Stimulated activated CD4-positive, alpha-beta T cell treated with anti-CD3 and anti-CD28 coated beads, Interleukin-2, amount 100 ng/mL, for 4 hours (primary cell): ENCODE measurements at places on chromosomes 11 and 22.

- DNase-seq, result no peak
Observed at GRCh38 chr11:2413742-2414579, 13.4 kb downstream of the TSSC4 start.

GRCh38 chr11:97290464-97291041 lies 900.7 kb downstream of the JRKL start:
- no peak for DNase-seq

- DNase-seq, result no peak
Observed at GRCh38 chr11:76302996-76303395, 77.9 kb downstream of the THAP12 start.

- no peak for DNase-seq
Observed at GRCh38 chr22:23752090-23752691, 1.3 kb upstream of the ZNF70 start.

GRCh38 chr11:64081745-64082442 lies 46.2 kb downstream of the FLRT1 start:
- no peak for DNase-seq

- DNase-seq, result no peak
Observed at GRCh38 chr11:12110714-12111548, 541 bp downstream of the MICAL2 start.

DNA sequence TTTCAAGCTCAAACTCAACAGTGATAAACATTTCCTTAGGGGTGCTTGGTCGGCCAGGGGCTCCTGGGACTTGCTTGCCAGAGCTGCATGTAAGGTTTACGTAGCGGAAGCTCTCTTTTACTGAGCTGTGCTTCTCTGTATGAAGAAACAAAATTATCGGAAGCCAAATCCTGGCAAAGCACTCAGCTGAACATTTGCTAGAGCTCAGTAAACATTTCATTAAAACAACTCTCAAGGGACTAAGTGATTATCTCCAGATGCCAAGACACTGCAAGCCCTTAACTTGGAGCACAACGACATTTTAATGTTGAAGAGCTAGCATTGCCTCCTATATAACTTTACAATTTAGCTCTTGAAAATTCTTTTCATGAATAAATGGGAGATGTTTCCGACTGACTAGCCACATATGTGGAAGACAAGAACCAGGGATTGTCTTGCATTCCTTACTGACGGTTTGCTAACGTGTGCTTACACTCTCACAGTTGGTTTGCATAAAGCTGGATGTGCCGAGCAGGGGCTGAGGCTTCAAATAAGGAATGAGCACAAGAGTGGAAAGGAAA lies 43.4 kb downstream of the SCUBE2 start:
- no peak for DNase-seq

GRCh38 chr11:22930816-22931594 lies 70.7 kb upstream of the CCDC179 start:
- DNase-seq, result no peak

- DNase-seq, result no peak
Observed at GRCh38 chr11:78127403-78127802, 12.0 kb downstream of the ALG8 start.

DNA sequence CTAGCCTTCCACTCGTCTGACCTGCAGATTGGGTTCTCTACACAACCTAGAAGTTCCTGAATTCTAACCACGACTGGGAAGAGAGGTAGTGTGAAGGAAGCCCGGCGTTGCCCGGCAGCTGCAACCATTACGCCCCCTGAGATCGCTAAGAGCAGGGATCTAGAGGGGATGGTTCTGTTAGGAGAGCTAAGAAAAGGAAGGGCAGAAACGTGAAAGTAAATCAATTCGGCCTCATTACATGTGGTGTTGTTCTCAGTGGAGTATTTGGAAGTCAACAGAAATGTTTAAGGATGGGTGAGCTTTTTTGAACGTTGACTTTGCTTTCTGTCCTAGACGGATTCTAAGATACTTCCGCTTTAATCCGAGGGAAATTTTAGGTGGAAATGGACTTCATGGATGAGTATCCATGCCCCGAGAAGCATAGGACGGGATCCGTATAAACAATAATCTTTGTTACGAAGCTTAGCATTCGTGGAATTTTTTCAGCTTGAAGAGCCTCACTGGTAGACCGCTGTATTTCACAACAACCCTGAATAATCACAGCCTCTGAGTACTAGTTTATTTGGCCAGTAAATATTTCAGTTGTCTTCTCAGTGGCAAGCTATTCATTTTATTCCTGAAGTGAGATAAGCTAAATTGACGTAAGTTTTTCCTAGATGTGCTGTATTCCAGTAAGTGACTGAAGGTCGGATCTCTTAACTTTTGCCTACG lies 629 bp downstream of the ATP5MG start:
- DNase-seq, result no peak

- no peak for DNase-seq
Observed at GRCh38 chr22:32682990-32683389, 118.5 kb upstream of the TIMP3 start.

GRCh38 chr11:66115638-66116301 lies 45.7 kb downstream of the PACS1 start:
- no peak for DNase-seq

DNA sequence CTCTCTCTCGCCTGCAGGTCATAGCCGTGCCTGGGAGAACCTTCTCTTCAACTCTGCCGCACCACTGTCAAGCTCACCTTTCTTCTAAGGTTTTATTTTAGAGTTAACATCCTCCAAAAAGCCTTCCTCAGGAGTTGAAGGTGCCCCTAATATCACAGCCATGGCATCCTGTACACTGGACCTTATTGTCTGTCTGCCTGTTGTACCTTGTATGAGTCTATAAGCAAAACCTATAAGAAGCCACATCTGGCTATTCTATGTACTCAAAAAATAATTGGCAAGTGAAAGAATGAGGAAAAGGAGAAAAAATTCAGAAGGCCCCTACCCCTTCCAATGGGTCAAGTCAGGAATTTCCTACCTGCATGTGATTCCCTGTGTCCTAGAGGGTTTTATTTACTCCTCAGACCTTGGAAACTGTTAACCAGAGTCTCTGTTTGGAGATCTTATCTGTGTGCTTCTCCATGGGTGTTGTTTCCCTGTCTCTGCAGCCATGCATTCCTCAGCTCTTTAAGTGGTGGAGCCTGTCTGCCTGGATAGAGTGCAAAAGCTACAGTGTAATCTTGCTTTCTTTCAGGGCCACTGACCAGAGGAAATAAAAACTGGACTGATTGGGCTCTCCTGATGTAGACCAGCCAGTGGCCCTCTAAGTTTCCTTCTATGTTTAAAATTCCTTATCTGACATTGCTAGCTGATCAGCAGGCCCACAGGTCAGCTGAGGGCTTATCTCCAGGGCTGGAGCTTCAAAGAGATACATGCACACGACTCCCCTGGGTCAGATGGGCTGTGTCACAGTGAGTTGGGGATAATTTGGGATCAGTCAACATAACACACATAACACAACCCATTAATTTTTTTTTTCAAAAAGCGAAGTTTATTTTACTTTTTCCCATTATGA lies 37.6 kb upstream of the TMEM135 start:
- no peak for DNase-seq

DNA sequence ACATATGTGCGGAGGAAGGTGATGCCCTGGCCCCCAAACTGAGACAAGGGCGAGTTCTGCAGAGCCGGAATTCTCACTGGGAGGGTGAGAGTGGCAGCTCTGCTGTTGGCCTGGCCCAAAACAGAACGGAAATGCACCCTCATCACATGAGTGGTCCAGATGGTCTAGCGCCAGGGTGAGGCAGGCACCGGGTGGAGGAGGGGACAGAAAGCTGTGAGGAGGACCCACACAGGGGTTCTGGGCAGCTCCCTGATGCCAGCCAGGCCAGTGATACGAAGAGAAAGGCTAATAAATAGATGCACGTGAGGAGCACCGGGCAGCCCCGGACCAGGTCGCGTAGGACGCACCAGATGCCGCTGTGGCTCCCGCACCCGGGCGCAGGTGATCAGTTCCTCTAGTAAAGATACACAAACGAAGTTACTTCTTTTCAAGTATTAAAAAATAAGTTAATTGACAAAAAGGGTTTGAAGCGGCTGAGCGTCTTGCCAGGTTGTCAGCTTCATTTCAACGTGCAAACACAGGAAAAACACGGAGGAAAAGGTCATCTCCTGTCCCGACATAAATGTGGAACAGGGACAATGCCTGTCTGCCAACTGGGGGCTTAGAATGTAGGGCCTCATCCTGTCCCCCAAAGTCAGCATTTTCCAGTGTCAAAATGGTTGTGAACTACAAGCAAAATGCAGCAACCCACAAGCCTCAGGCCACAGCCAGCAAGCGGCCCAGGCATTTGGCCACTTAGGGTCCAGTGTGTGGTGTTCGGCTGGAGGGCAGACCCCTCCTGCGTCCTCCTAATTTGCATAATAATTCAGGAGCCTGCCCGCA lies 15.3 kb upstream of the BID start:
- DNase-seq, result no peak

- DNase-seq, result no peak
Observed at GRCh38 chr22:48712558-48713271, 1115.0 kb downstream of the BRD1 start.

DNA sequence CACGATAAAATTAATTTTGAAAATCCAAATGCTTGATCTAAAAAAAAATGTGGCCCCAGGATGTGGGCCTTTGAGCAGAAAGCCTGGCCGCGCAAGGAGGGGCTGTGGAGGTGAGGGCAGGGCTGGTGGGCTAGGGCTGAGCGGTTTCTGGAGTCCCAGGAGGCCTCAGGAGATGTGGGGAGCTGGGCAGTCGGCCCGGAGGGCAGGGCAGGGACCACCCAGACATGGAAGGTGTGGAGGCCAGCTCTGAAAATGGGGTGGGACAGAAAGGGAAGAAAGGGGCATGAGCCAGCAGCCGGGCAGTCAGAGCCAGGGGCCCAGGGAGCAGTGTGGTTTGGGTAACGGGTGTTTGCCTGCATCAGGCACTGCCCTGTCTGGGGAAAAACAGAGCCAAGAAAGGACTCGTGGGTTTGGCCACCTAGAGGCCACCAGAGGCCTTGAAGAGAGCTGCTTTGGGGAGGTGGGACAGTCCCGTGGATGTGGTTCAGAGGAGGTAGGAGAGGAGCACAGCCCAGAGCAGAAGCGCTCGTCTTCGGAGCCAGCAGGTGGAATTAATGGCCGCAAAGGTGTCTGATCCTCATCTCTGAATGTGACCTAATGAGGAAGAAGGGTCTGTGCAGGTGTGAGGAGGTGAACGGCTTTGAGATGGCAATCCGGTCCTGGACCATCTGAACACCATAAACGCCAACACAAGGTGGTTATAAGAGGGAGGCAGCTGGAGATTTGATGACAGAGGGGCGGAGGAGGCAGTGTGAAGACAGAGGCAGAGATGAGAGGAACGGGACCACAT lies 50.2 kb downstream of the IGF2 start:
- no peak for DNase-seq

DNA sequence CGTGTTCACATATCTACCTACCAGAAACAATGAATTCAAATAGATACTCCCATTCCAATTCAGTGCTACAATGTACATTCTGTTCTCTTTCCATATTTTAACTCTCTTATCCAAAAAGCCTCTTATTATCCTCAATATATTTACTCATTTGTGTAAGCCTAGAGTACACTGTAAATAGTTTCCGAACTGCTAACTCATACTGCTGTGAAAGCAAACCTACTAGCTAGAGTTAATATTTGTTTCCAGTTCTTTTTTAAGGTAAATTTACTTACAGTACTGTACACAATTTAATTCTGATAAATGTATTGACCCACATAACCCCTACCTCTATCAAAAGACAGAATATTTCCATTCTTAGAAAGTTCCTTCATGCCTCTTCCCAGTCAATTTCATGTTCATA lies 71.8 kb downstream of the GRK3 start:
- DNase-seq, result no peak

DNA sequence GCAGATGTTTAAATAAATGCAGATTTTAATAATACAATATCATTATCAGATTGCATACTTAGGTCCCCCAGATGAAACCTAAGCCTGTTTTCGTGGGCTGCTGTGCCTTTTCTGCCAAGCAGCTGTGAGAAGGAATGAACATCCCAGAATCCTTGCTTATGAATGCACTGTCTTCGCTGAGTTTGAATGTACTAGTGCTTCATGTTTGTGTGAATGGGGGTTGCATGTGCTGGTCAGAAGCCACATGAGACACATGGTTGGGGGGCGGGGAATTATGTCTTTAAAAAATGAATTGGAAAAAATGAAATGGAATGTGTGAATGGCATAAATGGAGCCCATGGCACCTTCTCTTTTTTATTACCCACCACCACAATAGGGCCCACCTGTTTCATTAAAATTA lies 125.4 kb upstream of the HSD17B12 start:
- no peak for DNase-seq

GRCh38 chr11:32435942-32436750 lies 807 bp upstream of the WT1 start:
- DNase-seq, result no peak

GRCh38 chr11:838441-839279 lies 3.7 kb downstream of the POLR2L start:
- DNase-seq, result no peak

- no peak for DNase-seq
Observed at GRCh38 chr11:23252426-23252825, 392.2 kb upstream of the CCDC179 start.

DNA sequence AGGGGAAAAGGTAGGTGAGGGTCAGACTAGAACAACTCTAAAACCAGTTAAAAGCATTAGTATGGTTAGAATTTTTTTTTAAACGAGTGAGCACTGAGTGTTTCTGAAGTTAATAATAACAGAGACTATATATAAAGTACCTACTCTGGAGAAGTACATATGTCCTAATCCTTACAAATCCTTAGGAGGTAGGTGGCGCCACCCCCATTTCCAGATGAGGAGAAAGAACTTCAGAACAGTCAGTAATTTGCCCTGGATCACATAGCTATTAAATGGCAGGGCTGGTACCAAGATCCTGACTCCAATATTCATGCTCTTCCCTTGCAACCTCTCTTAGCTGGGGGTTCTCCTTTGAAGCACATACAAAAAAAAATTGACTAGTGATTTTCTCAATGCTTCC lies 80.5 kb downstream of the CLPB start:
- no peak for DNase-seq

- no peak for DNase-seq
Observed at GRCh38 chr11:134761926-134762247, 349.8 kb upstream of the B3GAT1 start.

- no peak for DNase-seq
Observed at GRCh38 chr11:92512204-92512569, 287.6 kb downstream of the FAT3 start.

DNA sequence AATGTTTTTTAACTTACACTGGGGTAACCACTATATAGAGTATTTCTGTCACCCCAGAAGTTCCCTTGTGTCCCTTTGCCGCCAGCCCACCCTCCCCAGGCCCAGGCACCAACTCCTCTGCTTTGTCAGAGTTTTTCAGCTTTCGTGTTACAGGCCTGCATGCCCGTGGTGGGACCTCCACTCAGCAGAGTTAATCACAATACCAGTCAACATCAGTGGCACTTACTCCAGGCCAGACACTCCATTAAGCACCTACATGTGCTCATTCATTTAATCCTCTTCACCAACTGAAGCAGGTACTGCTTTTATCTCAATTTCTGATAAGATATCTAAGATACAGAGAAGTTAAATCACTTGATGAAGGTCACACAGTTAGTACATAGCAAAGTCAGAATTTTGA lies 63.3 kb downstream of the LIF start:
- DNase-seq, result no peak

DNA sequence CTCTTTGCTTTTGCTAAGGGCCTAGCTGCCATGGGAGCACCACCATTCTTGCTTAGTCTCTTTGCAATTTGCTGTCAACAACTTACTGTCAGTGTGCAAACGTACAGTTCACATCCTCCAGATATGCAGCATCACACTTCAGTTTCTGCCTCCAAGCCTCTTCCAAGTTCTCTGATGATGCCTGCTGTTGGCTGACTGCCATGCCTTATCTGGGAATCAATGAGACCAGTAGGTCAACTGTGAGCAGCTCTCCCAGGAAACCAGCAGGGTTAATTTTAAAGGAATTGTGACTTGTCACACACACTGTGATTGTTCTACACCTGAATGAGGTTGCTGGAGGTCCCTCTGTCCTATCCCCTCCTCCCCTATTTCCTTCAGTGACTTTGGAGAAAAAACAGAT lies 56.0 kb downstream of the COPB1 start:
- no peak for DNase-seq
